ENCODE measurements at places on chromosomes 6 and 20. TPM values are rescaled to one million over a fixed set of nuclear protein-coding genes. Genes with fewer than 3 reads are reported as not detected.

- DNase-seq, result peak; percentile 80
- no peaks in the 10 kb centered on the region for H3K36me3 ChIP-seq
- H3K27me3 ChIP-seq, result no peaks in the 10 kb centered on the region
- H3K4me3 ChIP-seq, result no peak overlapping the region
- peak overlapping the region; percentile 81 for H3K27ac ChIP-seq
These were observed 50.2 kb downstream of the IYD start for GRCh38 chr6:150418827-150419594.

DNA sequence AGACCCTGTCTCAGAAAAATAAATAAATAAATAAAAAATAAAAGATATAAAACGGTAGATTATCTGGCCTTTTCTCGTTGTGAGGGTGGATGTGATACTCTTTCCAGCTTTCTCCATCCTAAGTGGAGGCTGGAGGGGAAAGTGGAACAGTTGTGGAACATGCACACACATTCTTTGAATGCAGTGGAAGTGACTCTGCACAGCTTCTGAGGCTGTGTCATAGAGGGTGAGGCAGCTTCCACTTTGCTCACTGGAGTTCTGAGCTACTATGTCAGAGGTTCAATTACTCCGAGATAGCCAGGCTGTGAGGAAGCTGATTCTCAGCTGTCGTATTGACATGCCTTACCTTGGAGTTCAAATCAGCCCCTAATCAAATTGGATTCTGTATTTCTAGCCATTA is 82.2 kb downstream of the CHMP4B start:
- no peak overlapping the region for H3K27ac ChIP-seq
- H3K36me3 ChIP-seq, result no peaks in the 10 kb centered on the region
- H3K27me3 ChIP-seq, result no peaks in the 10 kb centered on the region
- no peak for DNase-seq
- no peak overlapping the region for H3K4me3 ChIP-seq
- H3K4me1 ChIP-seq, result no peaks in the 10 kb centered on the region

DNA sequence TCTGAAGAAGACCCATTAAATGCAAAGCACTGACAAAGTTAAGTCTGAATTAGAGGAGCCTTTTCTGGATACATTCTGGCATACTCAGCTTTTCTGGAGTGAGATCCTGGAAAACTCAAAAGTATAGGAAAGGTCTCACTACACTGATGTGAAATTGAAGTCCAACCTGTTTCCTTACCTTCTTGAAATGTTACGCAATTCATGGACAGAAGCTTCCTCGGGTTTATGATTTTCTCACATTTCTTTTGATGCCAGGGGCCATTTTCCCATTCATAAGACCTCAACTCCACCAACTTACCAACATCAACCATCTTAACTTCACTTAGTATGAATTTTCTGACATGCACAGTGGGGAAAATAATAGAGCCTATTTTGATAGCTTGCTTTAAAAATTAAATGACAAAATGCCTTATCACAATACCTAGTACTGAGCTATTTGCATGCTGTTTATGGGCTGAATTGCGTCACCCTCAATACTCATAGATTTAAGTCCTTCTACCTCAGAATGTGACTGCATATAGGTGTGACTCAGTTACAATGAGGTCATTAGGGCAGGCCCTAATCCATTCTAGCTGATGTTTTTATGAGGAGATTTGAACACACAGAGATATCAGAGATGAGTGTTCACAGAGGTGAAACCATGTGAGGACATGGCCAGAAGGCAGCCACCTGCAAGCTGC is 73.4 kb upstream of the RAB32 start:
- no peaks in the 10 kb centered on the region for H3K4me1 ChIP-seq
- no peak for DNase-seq
- H3K36me3 ChIP-seq, result no peaks in the 10 kb centered on the region
- no peak overlapping the region for H3K27ac ChIP-seq
- no peaks in the 10 kb centered on the region for H3K27me3 ChIP-seq
- no peak overlapping the region for H3K4me3 ChIP-seq

Gene GNRH2
- 0.46 TPM for total RNA-seq

Gene MUC21
- 0.40 TPM for total RNA-seq

Gene AGPAT4
- 32.8 TPM for total RNA-seq

Gene SLC22A7
- total RNA-seq, result not detected

Gene VWA7
- 14.2 TPM for total RNA-seq

- H3K27me3 ChIP-seq, result no peaks in the 10 kb centered on the region
- H3K4me1 ChIP-seq, result peaks cover 6% of the 10 kb centered on the region
- no peak for DNase-seq
- H3K36me3 ChIP-seq, result no peaks in the 10 kb centered on the region
- no peak overlapping the region for H3K4me3 ChIP-seq
These were observed 134.6 kb upstream of the CCN2 start for GRCh38 chr6:132085731-132086130.

Gene KIF25
- 0.46 TPM for total RNA-seq

DNA sequence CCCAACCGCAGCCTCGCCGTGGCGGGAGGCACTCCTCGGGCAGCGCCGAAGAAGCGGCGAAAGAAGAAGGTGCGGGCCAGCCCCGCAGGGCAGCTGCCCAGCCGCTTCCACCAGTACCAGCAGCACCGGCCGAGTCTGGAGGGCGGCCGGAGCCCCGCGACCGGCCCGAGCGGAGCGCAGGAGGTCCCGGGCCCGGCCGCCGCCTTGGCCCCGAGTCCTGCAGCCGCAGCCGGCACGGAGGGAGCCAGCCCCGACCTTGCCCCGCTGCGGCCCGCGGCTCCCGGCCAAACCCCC is 525 bp downstream of the PNRC1 start:
- no peak for DNase-seq
- H3K4me1 ChIP-seq, result peaks cover 2% of the 10 kb centered on the region
- H3K4me3 ChIP-seq, result peak overlapping the region; percentile 87
- no peaks in the 10 kb centered on the region for H3K27me3 ChIP-seq
- peaks cover 3% of the 10 kb centered on the region for H3K36me3 ChIP-seq
- H3K27ac ChIP-seq, result peak overlapping the region; percentile 100

GRCh38 chr6:156313037-156313436 is 464.1 kb upstream of the ARID1B start:
- DNase-seq, result no peak
- H3K27me3 ChIP-seq, result no peaks in the 10 kb centered on the region
- H3K4me1 ChIP-seq, result no peaks in the 10 kb centered on the region
- no peak overlapping the region for H3K4me3 ChIP-seq
- no peaks in the 10 kb centered on the region for H3K36me3 ChIP-seq

- peaks cover 5% of the 10 kb centered on the region for H3K4me1 ChIP-seq
- H3K4me3 ChIP-seq, result no peak overlapping the region
- H3K27me3 ChIP-seq, result no peaks in the 10 kb centered on the region
- no peaks in the 10 kb centered on the region for H3K36me3 ChIP-seq
These were observed 9.1 kb downstream of the PRND start for GRCh38 chr20:4730780-4731179.

DNA sequence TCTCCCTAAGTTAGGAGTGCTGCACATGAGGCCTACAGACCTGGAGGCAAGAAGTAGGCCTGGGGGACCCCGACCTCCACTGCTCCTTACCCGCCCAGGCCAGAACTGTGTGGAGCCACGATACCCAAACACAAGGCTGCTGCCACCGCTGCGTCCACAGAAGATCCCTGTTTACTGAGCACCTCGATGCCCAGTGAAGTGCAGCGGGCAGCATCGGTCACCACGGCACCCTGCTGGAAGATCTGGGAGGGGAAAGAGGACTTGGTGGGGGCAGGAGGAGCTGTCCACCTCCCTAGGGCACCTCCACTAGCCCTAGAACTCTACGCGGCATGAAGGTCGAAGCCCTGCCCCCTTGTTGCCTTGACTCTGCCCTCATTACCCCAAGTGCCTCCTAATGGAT is 9.9 kb downstream of the GGT7 start:
- H3K27ac ChIP-seq, result no peak overlapping the region
- peaks cover 4% of the 10 kb centered on the region for H3K36me3 ChIP-seq
- H3K4me1 ChIP-seq, result no peaks in the 10 kb centered on the region
- no peak for DNase-seq
- H3K4me3 ChIP-seq, result no peak overlapping the region
- H3K27me3 ChIP-seq, result no peaks in the 10 kb centered on the region

GRCh38 chr6:16789329-16790038 is 28.2 kb upstream of the ATXN1 start:
- no peak overlapping the region for H3K27ac ChIP-seq
- no peak overlapping the region for H3K4me3 ChIP-seq

DNA sequence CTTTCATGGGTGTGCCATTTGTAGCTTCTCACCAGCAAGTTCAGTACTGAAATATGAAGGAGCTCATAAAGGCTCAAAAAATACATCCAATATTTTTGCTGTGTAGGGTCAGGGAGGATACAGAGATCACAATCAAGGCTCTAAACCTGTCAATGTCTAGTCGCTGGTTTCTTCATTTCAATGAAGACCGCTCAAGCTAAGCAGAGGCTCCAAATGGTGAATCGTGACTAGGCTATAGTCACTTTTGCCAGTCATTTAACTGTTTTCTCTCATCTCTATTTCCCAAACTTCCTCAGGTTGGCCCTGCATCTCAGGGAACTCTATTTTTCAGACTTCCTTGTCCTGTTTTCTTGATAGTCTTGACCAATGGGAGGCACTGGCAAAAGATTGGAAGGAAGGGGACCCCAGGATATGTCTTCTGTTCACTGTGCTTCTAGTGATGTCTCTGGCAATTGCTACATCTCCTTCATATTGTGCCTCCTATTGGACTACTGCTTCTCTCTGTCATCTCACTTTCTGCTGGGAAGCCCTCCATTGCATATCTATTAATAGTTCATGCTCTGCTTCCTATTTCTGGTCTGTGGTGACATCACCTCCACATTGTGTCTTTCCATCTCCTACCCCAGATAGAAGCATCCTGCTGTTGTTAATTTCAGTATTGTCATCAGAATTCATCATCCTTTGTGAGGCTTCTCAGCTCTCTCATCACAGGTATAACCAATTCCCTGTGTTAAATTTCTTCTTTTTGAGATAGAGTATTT is 87.7 kb upstream of the FAM184A start:
- DNase-seq, result no peak
- no peaks in the 10 kb centered on the region for H3K27me3 ChIP-seq
- H3K4me3 ChIP-seq, result no peak overlapping the region
- H3K36me3 ChIP-seq, result no peaks in the 10 kb centered on the region

GRCh38 chr6:7390226-7390878 is 744 bp downstream of the RIOK1 start:
- H3K4me1 ChIP-seq, result no peaks in the 10 kb centered on the region
- peak overlapping the region; percentile 68 for H3K4me3 ChIP-seq
- peak; percentile 68 for DNase-seq
- H3K36me3 ChIP-seq, result peaks cover 3% of the 10 kb centered on the region
- H3K27ac ChIP-seq, result peak overlapping the region; percentile 59

Data from lung (tissue), 17 donors.